ENCODE measurements at places on chromosomes 12 and 14.
A peak's percentile ranks its signal among the peaks of the same experiment; 100 is the strongest.

DNA sequence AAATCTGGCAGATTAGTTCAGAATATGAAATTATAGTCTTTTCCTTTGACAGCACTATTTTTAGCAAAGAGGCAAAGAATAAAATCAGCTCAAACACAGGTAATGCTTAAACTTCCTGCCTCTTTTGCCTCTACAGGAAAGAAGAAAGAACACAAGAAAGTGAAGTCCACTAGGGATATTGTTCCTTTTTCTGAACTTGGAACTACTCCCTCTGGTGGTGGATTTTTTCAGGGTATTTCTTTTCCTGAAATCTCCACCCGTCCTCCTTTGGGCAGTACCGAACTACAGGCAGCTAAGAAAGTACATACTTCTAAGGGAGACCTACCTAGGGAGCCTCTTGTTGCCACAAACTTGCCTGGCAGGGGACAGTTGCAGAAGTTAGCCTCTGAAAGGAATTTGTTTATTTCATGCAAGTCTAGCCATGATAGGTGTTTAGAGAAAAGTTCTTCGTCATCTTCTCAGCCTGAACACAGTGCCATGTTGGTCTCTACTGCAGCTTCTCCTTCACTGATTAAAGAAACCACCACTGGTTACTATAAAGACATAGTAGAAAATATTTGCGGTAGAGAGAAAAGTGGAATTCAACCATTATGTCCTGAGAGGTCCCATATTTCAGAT is 17.4 kb downstream of the TMPO start:
- DNase-seq, result peak; percentile 68

GRCh38 chr12:58920102-58920960 is at the start of gene LRIG3:
Gene LRIG3 (minus strand): TSS chr12:58920504. CDS start chr12:58920235, 269 bp downstream.
- peak; percentile 81 for DNase-seq

- no peak for DNase-seq
These were observed 132.8 kb downstream of the TTLL5 start for GRCh38 chr14:75793806-75794205.

DNA sequence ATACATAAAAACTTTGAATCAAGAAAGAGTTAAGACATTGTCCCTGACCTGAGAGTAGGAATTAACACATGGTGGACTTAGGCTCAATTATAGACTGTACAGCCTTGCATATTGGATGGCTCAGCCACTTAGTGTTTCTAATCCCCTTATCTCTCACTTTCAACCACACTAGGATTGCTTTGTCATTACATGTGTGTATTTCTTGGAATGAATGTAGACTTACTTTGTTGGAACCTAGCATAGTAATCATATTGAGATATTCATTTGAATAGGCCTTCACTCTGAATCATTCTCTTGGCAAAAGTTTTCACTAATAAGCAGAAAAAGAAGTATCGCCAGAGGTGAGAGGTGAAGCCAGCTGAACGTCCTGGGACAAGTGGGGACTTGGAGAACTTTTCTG is 1973.9 kb upstream of the FLRT2 start:
- DNase-seq, result no peak

DNA sequence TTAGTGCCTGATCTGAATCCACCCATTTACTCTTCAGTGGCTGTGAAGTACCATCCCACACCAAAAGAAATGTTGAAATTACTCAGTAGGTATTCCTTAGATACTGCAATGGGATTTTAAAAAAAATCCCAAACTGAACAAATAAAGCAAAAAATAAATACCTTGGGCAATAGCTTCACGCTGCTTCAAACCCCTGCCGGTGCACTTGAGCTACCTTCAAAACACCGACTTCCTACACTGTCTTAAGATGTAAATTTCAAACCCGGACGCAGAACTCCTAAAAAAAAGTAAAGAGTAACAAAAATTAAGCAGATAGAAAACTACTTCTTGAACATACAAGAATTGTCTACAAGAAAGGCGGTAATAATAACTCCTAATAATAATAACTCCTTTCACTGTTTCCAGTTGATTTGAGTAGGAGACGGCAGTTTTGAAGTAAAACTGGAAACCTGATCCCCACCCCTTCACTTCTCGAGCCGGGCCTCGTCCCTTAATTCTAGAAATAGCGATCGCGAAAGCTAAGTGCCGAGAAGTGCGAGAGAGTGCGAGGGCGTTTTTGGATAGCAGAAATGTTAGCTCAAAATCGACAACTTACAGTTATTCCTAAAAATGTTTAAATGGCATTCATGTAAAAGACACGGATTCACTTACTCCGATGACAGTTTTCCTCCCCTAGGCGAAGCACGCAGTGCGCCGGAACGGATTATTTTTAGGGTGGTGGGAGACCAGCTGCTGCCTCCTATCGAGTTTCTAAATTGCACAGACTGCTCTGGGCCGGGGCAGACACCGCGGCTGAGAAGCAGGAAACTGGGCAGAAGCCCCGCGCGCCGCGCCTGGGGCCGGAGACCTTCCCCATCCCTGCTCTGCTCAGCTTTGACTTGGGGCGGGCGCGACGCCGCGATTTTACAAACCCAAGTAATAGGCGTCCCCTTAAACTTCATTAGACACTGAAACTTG is at the start of gene ABCC9:
TSS of gene ABCC9 (minus strand) at position 878 of the 957 bp plus-strand sequence. CDS start 4,752 bp downstream, outside the sequence.
- no peak for DNase-seq

GRCh38 chr14:90451443-90451842 is 54.6 kb downstream of the CALM1 start:
- no peak for DNase-seq

DNA sequence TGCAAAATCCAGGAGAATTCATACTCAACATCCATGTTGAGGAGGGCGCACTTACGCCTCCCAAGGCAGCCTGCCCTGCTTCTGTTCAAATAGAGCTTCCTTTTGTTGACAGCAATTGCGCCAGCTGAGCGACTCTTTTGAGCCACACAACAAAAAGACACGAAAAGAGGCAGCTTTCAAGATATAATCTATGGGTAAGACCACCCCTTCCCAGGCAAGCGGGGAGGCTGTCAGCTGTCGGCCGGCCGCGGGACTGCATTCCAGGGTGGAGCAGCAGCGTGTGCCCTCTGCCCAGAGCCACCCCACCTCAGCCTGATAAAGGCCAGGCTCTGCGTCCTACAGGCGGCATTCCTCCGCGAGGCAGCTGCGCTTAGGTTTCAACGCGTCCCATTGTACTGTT is 15.8 kb upstream of the STAB2 start:
- no peak for DNase-seq

DNA sequence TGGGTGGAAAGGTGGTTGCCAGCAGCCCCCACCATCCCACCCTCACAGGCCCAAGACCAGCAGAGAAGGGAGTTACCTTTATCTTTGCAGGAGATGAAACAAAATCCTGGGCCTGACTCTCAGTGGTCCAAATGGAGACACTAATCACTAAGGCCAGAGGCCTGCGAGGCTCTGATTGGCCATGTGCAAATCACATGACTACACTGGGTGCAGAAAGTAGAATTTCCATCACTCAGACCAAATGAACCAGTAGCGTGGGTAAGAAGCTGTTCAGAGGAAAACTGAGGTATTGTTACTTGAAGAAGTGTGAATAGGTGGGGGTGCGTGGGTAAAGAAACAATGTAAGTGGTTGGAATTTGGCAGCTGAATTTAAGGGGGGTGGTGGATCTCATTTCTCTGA is 20.2 kb upstream of the PPP1CC start:
- DNase-seq, result no peak
